Endothelial cell of umbilical vein (primary cell): ENCODE measurements at places on chromosomes 4 and X. TPM values are rescaled to one million over a fixed set of nuclear protein-coding genes. Genes with fewer than 3 reads are reported as not detected.
A peak's percentile ranks its signal among the peaks of the same experiment; 100 is the strongest.

- no peak for DNase-seq
Measured at GRCh38 chr4:187424636-187425035, 570.9 kb upstream of the ZFP42 start.

GRCh38 chrX:11664211-11665167 lies 1.2 kb downstream of the ARHGAP6 start:
- no peak for DNase-seq

DNA sequence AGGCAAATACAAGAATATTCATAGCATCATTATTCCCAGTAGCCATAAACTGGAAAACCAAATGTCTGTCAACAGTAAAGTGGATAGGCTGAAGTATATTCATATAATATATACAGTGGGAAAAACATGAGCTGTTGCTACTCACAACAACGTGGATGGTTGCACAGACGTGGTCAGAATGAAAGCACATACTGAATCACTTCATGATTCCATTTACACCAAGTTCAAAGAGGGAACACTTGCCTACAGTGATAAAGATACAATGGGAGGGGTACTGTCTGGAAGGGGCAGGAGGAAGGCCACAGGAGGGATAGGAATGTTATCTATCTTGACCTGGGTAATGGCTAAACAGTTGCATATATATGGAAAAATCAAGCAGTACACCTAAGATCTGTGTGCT lies 25.3 kb downstream of the APBB2 start:
- no peak for DNase-seq

GRCh38 chrX:48683411-48683982 lies at the start of gene WAS:
Gene WAS, plus strand, starts transcription at chrX:48683799. Its CDS starts 55 bp downstream, at chrX:48683854.
- no peak for DNase-seq

- no peak for DNase-seq
Measured at GRCh38 chr4:182219411-182220056, 23.7 kb upstream of the TENM3 start.

GRCh38 chr4:7487502-7487901 lies 52.8 kb upstream of the PSAPL1 start:
- DNase-seq: no peak

DNA sequence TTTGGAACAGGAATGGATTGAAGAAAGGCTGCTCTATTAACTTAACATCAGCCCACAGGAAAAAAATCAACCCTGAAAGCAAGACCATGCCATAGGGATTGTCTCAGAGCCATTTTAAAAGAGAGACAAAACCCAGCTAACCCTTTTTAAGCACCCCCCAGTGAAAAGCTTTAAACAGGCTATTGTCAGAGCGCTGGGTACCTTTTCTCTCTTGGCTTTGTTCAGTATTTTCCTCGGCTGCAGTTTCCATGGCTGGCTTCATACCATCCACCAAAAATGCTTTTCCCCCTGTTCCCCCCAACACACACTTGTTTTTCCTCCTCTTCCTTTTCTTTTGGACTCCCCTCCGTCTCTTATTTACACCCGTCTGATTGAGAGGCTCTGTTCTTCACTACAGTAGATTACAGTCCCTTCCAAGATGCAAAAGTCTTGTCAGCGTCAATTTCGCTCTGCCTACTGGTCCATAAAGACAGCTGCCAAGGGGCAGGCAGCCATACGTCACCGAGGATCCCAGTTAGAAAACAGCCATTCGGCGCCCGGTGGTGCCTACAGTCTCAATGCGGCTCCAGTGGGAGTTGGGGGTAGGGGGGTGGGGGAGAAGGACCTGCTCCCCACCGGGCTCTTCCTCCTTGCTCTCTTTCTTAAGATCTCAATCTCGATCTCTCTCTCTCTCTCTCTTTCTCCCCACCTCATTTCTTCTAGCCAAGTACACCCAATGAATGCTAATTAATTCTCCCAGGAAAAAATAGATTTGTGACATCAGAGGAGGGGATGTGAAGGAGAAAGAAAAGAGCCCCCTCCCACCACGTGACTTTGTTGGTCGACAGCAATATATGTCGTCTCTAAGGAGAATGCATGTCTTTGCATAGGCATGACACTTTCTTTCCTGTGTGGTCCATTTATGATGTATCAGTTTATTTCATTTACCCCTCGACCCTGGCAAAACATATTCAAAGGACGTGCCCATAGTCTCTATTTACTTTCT lies at the start of gene GPM6B:
Gene GPM6B, minus strand, starts transcription at position 451 of the 985 bp plus-strand sequence. Its CDS starts 189 bp downstream, at position 262.
- no peak for DNase-seq

GRCh38 chrX:30067677-30068076 lies 147.7 kb upstream of the MAGEB2 start:
- DNase-seq: no peak

- no peak for DNase-seq
Measured at GRCh38 chr4:81503586-81503985, 31.9 kb upstream of the RASGEF1B start.

- no peak for DNase-seq
Measured at GRCh38 chr4:94208918-94209317, 1.3 kb downstream of the SMARCAD1 start.

- no peak for DNase-seq
Measured at GRCh38 chr4:2672700-2673099, 83.4 kb downstream of the TNIP2 start.

DNA sequence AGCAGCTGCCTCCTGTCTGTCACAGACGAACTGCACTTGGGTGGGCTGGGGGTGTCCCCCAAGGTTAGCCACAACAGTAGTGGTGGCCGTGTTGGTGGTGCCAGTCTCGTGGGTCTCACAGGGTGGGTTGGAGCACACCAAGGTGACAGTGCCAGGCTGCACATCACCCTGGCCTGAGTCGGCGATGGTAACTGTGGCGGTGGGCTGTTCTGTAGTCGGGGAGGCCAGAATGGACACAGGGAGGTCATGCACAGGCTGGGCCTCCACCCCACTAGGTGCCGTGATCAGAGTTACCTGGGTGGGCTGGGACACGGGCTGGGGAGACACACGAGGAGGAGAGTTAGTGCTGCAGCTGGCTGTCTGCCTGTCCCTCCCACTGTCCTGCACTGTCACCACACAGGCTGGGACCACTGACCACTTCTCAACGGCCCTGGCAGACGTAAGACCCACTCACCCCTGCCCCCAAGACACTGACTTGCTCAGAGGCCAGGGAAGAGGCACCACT lies 10.8 kb upstream of the RENBP start:
- no peak for DNase-seq

- peak; percentile 63 for DNase-seq
Measured at GRCh38 chrX:106898462-106898861, 4.7 kb downstream of the RIPPLY1 start.

TCEAL6 gene
- not detected in 2 replicates for total RNA-seq

NXF2B gene
- not detected in 2 replicates for total RNA-seq
